HL-60 (cell line): ENCODE measurements at places on chromosomes 11 and 22.

DNA sequence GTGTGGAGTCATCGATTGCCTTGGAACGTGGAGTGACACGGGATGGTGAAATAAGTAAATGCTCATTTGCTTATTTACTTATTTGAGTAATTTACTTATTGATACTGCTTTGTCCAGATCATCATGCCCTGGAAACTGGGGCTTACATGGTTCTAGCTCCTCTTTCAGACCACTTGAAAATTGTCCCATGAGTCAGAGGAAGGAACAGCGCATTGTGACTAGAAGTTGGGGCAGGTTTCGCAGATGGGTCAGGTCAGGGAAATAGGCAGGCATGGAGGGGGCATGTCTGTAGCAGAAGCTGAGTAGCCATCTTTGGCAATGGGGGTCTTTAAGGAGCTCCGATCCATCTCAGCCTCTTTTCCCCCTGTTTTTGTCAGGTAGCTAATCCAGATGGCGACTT, 104.2 kb upstream of the SORL1-AS1 start:
- no peak for DNase-seq

- DNase-seq = peak; percentile 25
Observed at GRCh38 chr11:125124618-125124992, 13.2 kb upstream of the TMEM218 start.

DNA sequence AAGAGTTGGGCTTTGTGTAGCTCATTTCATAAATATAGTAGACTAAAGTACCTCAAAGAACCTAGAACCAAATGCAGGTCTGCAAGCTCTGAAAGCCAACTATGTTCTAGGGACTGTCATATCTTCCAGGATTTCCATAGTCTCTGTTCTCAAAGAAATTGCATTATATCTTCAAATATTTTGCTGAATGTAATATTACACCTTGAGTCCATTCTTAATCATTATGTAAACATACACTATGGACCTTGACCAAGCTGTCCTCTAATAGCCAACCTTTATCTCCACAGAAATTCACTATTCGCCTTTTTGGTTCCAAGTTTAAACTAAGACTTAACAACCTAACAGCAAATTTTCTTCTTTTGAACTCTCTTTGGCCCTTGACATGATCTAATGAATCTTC, 678.7 kb upstream of the ARHGAP42 start:
- DNase-seq = no peak

GRCh38 chr11:109993786-109994185, 99.4 kb upstream of the ZC3H12C start:
- DNase-seq = no peak

GRCh38 chr11:62593434-62594044, 2.2 kb upstream of the TUT1 start:
- peak; percentile 93 for DNase-seq

DNA sequence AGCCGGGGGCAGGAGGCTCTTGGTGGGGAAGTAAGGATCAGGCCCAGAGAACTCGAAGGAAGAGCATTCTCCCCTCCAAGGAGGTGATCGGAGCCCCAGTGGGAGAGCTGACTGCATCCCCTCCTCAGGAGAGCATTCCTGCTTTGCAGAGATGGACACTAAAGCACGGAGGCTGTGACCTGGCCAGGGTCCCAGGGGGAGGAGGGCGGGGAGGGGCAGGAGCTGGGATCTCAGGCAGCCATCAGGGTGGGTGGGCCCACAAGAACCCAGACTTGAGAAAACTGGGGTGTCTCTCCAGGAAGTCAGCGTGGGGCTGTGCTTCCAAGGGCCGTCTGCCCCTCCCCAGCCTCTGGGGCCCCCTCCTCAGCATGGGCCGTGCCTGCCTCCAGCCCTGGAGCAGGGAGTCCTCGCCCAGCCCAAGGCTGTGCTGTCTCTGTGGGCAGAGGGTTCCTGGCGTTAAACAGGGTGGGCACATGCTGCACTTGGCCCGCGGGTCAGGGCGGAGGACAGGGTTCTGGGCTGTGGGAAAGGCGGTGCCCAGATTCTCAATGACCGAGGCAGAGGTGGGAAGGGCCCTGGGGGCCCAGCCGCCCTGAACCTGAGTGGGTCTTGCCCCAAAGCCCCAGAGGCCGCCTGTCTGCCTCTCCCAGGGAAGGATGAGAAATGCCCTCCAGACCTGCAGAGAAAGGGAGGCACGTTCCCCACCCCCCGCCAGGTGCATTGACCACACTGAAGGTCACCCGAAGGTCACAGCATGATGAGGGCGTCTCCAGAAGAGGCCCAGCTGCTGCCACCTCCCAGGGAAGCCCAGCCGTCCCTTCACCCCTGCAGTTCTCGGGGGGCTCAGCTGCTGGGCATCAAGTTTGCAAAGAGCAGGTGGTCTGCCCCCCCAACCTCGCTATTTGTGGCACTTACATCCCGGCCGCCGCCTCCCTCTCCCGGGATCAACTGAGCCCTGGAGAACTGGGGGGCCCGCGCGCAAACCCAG, 643 bp downstream of the CEND1 start:
- DNase-seq = no peak

DNA sequence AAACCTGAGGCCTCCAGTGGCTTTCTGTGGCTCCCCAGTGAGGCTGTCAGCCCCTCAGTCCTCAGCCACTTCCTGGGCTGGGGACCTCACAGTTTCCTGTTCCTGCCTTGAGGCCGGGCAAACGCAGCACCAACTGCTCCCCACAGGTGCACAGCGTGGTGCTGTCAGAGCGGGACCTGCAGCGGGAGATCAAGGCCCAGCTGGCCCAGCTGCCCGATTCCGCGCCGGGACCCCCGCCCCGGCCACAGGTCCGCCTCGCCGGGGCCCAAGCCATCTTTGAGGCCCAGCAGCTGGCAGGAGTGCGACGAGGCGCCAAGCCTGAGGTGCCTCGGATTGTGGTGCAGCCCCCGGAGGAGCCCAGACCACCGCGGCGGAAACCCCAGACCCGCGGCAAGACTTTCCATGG, 5.4 kb downstream of the TBC1D10C start:
- DNase-seq = no peak

GRCh38 chr11:36116161-36116560, 172.3 kb downstream of the LDLRAD3 start:
- DNase-seq = no peak

- no peak for DNase-seq
Observed at GRCh38 chr11:131288521-131289091, 81.8 kb upstream of the NTM start.
